ENCODE measurements at places on chromosomes 2 and 18. TPM values are rescaled to one million over a fixed set of nuclear protein-coding genes. Genes with fewer than 3 reads are reported as not detected.

The CACNB4 gene
- total RNA-seq = 0.31 TPM

- peaks cover 12% of the 10 kb centered on the region for H3K27me3 ChIP-seq
- peaks cover 2% of the 10 kb centered on the region for H3K4me1 ChIP-seq
- DNase-seq = no peak
- H3K36me3 ChIP-seq = no peaks in the 10 kb centered on the region
- no peak overlapping the region for H3K27ac ChIP-seq
Observed at GRCh38 chr2:33267756-33268155, 208.7 kb upstream of the RASGRP3 start.

The GPR35 gene
- 8.7 TPM for total RNA-seq

GRCh38 chr2:9973690-9974089, 22.2 kb downstream of the GRHL1 start:
- H3K27me3 ChIP-seq = no peaks in the 10 kb centered on the region
- H3K27ac ChIP-seq = no peak overlapping the region
- H3K36me3 ChIP-seq = no peaks in the 10 kb centered on the region
- H3K4me3 ChIP-seq = no peak overlapping the region
- DNase-seq = no peak

GRCh38 chr2:69639266-69639665, 4.3 kb downstream of the AAK1 start:
- H3K27ac ChIP-seq = peak overlapping the region; percentile 45
- DNase-seq = no peak
- peak overlapping the region; percentile 86 for H3K4me3 ChIP-seq
- H3K27me3 ChIP-seq = no peaks in the 10 kb centered on the region
- peaks cover 48% of the 10 kb centered on the region for H3K36me3 ChIP-seq

- H3K4me3 ChIP-seq = no peak overlapping the region
- H3K36me3 ChIP-seq = no peaks in the 10 kb centered on the region
- DNase-seq = no peak
- H3K27me3 ChIP-seq = peaks cover 17% of the 10 kb centered on the region
Observed at GRCh38 chr2:38496927-38497669, 105.6 kb downstream of the HNRNPLL start.

The UGT1A1 gene
- not detected for total RNA-seq
